IPS DF 6.9 (cell line): ENCODE measurements at places on chromosomes 5 and 9.

DNA sequence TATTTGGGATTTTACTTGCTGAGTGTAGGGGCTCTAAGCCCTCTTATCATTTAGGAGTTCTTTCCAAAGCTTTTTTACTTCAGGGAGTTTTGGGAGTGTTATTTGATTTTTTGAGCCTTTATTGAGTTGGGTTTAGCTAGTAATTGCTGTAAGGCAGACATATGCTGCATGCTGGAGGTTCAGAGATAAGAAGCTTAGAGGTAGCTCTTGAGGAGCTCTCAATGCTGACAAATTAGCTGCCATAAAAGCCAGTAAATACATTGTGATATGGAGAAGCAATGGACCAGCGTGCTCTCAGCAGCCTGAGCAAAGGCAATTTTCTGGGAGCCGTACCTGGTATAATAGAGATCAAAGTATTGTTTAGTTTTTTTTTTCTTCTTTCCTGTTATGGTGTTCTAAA is 11.6 kb downstream of the ARHGEF28 start:
- DNase-seq: no peak

- DNase-seq: no peak
Measured at GRCh38 chr9:89183146-89183545, 4.5 kb upstream of the SHC3 start.

GRCh38 chr5:97019435-97020117 is 83.7 kb downstream of the LNPEP start:
- no peak for DNase-seq

DNA sequence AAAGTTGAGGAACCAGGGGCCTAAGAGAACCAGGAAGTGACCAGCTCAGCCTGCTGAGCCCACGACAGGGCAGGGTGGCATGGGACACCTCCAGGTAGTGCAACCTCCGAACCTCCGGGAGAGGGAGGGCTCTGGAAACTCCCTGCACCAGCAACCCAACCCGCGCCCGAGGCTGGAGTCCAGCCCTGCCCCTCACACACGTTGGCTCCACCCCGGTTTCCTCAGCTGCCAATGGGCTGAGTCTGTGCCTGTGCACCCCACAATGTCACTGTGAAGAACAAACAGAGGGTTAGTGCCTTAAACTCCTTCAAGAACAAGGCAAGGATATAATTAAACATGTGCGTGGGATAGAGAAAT is 17.0 kb upstream of the UNC5A start:
- no peak for DNase-seq

DNA sequence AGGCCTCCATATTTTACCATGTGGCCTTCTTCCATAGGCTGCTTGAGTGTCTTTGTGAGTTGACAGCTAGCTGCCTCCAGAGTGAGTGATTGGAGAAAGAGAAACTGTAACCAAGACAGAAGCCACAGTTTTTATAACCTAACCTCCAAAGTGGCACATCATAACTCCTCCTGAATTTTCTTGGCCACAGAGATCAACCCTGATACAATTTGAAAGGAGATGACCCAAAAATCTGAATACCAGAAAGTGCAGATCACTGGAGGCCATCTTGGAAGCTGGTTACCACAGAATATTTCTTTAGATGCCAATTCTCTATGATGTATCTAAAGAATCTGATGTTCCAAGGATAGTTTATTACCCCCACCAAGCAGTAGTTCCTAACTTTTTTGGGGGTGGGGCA is 254.3 kb upstream of the PDE4D start:
- no peak for DNase-seq

GRCh38 chr5:56088967-56089829 is 94.4 kb upstream of the IL6ST start:
- DNase-seq: no peak

DNA sequence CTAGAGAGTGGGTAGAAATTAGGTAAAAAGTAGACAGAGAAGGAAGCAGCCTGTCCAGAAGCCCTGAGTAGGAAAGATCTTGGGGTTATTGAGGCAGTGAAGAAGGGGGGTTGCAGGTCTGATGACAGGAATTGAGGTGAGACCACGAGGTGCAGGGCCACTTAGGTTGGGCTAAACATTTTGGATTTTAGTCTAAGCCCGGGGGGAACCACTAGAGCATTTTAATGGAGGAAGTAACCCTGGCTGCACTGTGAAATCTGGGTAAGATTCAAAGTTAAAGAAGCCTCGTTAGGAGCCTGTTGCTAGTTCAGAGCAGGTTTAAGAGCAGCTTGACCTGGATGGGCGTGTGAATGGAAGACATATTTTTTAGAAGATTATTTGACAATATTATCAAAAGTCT is 38.3 kb downstream of the MAP3K1 start:
- DNase-seq: no peak

GRCh38 chr5:72438141-72438540 is 69.1 kb downstream of the ZNF366 start:
- DNase-seq: no peak

- no peak for DNase-seq
Measured at GRCh38 chr9:107172979-107173347, 110.1 kb upstream of the RAD23B start.
